ENCODE measurements at places on chromosomes 12 and 14.

- DNase-seq, result no peak
Measured at GRCh38 chr14:43901911-43902673, 605.0 kb downstream of the FSCB start.

DNA sequence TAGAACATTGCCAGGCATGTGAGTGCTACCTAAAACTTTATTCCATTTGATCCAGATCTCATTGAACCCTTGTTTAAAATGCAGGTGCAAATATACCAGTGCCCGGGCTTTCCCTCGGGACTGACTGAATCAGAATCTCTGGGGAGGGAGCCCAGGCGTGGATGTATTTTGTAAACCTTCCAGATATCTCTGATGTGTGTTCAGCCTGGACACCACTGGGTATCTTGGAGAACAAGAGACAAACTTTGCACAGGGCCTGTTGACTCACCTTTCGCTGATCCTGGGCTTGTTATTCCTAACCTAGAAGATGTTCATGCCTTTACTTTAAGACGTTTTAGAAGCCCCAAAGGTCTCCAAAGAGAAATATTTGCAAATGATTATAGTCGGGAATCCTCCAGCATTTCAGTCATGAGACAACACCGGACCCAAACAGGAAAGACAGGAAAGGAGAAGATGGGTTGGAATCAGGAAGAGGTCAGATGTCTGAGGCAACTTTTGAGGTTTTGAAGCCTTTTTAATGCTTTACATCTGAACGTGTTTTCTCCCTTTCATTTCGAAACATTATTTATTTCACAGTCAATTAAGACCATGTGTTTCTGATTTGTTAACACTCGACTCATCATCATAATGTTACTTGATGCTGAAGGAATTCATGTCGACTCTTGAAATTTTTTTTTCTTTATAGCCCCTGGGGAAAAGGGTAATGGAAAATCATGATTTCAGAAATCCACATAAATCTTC is 118.6 kb downstream of the PLXNC1 start:
- DNase-seq, result no peak

- no peak for DNase-seq
Measured at GRCh38 chr12:69998922-69999321, 173.9 kb downstream of the MYRFL start.

DNA sequence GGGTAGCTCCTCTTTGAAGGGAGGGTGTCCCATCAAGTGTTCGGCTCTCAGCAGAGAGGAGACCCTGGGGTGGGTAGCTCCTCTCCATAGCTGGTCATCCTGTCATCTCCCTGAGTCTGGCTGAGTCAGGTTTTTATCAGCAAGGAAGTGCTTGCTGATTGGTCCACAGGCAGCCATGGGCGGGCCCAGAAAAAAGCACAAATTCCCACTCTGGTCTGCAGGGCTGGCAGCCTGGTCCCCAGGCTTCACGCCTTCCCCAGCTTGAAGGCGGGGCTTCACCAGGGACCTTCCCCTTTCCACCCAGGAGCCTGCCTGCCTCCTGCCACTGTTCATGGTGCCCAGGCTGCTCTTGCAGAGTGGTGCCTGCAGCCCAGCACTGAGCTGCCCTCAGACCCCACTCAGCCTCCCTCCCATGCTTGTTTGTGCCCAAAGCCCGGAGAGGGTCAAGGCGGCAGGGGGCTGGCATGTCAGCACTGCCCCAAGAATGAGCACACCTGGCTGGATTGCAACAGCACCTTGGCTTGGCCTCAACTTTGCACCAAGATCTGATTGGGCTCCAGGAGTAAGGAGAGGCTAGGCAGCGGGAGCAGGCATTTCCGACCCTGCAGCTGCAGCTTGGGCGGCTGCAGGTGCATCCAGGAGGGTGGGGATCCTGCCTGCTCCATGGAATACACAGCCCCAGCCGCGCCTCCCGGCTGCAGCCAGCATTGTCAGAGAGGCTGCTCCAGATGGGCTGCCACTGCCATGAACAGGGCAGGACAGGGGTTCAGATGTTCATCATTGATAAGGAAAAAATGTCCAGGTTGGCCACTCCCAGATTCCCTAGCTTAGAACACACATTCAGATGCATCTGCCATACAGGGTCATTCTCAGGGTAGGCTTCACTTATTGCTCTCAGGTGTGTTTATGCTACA is 22.0 kb upstream of the WDR89 start:
- no peak for DNase-seq

- peak; percentile 11 for DNase-seq
Measured at GRCh38 chr12:132148368-132149045, 4.2 kb downstream of the NOC4L start.

DNA sequence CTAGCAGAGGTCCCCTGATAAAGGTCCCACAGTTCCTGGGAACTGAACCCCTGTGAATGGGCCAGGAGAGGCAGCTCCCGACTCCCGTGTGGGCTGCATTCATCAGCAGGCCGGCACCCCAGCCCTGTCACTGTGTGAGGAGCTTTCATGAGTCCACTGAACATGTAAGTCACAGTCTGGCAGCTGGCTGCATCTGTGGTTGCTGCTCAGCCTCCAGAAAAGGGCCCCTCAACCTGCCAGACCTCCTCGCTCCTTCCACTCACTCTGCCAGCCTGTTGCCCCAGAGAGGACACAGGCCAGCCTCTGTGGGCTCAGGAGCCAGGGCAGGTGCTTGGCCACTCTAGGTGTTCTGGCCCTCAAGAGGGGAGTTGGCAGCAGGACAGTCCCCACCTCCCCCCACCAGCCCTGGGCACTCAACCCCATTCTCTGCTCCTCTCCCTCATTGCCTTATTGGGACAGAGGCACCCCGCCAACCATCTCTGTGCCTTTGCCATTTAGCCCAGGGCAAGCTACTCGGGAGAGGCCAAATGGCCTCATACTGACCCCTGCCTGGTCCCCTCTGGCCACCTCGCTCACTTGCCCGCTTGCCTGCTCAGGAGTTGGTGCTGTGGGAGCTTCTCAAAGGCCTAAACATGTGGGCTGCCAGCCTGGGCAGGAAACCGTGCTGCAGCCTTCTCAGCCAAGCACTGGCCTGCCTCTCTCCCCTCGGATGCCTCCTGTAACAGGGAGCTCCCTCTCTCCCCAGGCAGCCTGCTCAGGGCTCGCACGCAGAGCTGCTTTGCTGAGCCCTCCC is 1.9 kb downstream of the RTL1 start:
- no peak for DNase-seq

GRCh38 chr12:81541121-81541520 is 218.0 kb downstream of the PPFIA2 start:
- no peak for DNase-seq

DNA sequence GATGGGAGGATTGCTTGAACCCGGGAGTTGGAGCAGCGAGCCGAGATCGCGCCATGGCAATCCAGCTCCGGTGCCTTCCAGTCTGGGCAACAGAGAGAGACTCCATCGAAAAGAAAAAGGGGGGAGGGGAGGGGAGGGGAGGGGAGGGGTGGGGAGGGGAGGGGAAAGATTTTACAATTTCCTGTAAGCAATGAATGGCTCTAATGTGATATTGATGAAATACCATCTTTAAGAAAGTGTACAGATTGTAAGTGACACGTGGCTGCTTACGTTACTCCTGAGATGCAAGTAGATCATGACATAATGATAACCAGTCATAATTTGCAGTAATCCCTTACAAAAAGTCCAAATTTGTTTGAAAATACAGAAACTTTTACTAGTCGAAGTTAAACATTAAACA is 1.4 kb downstream of the SLC25A21 start:
- DNase-seq, result no peak

GRCh38 chr12:4107436-4107878 is 166.1 kb upstream of the CCND2 start:
- DNase-seq, result peak; percentile 70

- DNase-seq, result no peak
Measured at GRCh38 chr14:85344847-85345570, 184.9 kb upstream of the FLRT2 start.

DNA sequence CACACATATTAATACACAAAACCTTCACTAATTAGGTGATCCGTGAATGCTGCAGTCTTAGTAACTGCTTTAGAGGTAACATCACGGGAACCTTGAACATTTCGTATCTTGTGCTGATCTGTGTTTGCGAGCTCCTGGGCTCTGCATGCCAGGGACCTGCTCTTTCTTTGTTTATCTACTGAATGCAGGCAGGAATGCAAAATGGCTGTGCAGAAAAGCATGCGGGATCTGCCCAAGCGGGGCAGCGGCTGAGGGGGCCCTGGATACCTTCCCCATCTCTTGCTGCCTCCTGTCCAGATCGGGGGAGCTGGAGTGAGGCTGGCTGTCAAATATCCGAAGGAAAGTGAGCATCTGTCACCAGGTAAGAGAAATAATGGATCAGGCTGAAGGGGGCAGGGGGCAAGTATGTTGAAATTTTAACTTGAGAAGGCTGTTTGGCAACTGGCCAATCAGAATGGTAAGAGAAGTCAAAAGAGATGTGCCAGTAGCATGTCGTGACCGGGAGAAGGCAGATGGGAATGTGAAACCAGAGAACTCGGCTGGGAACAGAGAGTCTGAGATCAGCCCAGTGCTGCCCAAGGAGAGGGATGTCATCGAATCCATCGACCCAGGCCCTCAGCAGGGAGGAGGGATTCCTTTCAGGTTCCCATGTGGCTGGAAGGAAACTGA is 191.4 kb downstream of the TTC7B start:
- no peak for DNase-seq

GRCh38 chr14:95058491-95058890 is 98.8 kb downstream of the DICER1 start:
- no peak for DNase-seq

GRCh38 chr12:91355150-91356006 is 172.8 kb upstream of the DCN start:
- DNase-seq, result peak; percentile 63

- DNase-seq, result no peak
Measured at GRCh38 chr12:3614806-3615466, 123.9 kb downstream of the PRMT8 start.

DNA sequence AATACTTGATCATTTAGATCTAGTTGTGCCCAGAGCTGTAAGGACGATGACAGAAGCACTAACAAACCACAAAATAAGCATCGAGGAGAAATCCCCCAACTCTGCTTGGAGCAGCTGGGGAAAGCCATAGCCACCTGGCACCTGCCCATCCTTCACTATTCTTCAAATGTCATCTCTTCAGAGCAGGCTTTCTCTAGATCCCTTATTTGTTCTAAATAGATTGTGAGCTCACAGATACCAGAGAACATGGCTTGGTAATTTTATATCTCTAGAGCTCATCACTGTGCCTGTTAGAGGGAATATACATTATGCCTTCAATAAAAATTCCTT is 50.9 kb downstream of the GRIP1 start:
- no peak for DNase-seq

- no peak for DNase-seq
Measured at GRCh38 chr12:11607313-11608081, 42.0 kb upstream of the ETV6 start.

DNA sequence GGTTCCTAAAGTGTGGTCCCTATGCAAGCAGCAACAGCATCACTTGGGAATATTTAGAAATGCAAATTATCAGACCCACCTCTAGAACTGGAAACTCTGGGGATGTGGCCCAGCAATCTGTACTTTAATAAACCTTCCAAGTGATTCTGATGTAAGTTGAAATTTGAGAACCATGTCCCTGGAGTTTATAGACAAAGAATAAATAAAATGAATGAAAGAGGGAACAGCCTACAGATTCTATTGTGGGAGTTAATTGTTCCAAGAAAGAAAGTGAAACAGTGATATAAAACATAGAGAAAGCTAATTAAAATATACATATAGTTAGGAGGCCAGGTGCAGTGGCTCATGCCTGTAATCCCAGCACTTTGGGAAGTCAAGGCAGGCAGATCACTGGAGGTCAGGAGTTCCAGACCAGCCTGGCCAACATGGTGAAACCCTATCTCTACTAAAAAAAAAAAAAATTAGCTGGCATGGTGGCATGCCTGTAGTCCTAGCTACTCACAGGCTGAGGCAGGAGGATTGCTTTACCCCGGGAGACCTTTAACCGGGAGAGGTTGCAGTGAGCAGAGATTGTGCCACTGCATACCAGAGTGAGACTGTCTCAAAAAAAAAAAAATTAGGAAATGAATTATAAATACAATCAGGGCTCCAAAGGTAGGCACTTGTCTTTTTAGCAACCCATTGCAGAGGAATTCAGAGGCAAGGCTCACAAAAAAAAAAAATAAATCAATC is 507.5 kb downstream of the NAV3 start:
- DNase-seq, result no peak

- DNase-seq, result no peak
Measured at GRCh38 chr12:41250748-41251147, 62.6 kb downstream of the PDZRN4 start.

DNA sequence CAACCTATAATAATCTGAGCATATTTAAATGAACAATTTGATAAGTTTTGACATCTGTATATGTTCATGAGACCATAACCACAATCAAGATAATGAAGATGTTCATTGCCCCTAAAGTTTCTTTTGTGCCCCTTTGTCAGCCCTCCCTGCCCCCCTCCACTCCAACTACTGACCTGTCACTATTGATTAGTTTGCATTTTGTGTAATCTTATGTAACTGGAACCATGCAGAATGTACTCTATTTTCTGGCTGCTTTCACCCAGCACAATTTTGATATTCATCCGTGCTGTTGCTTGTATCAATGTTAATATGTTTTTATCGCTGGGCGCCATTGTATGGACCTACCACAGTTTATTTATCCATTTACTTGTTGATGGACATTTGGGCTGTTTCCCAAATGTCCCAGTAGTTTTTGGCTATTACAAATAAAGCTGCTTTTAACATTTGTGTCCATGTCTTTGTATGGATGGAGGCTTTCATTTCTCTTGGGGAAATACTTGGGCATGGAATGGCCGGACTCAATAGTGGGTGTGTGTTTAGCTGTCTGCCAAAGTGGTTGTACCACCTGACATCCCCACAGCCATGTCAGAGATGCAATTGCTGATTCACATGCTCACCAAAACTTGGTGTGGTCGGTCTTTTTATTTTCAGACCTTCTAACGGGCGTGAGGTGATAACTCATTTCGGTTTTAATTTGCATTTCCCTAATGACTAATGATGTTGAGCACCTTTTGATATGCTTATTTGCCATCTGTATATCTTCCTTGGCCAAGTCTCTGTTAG is 38.9 kb downstream of the EML1 start:
- no peak for DNase-seq

DNA sequence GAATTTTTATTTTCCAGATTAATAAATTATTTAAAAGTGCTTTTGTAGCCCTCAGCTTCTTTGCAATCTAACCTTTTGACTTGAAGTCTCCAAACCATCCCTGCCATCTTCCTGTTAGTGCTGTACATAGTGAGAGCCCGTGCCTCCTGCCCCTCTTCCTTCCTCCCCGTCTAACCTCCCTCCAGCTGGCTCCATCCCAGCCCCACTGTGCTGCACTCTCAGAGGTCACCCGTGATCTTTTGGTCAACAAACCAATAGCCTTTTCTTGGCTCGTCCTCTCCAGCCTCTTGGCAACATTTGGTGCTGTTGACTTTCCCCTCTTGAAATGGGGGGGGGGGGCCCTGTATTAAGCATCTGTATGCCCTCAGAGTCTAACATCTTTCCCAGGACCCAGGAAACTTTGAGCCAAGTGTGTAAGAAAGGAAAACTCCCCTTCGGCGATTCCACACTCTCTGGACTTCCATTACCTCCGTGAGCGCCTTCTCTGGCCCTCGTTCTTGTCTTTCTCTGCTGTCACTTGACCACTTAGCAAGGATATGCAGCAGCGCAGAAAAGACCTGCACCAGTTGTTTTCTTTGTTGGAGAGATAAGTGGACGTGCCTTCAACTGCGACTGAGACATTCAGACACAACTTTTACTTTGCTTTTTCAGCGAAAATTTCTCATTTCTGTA is 44.1 kb downstream of the FBXW8 start:
- no peak for DNase-seq

- no peak for DNase-seq
Measured at GRCh38 chr14:24693353-24693737, 59.4 kb upstream of the GZMB start.

All from CD8-positive, alpha-beta T cell (primary cell).